ENCODE measurements at places on chromosomes 6 and 20.

DNA sequence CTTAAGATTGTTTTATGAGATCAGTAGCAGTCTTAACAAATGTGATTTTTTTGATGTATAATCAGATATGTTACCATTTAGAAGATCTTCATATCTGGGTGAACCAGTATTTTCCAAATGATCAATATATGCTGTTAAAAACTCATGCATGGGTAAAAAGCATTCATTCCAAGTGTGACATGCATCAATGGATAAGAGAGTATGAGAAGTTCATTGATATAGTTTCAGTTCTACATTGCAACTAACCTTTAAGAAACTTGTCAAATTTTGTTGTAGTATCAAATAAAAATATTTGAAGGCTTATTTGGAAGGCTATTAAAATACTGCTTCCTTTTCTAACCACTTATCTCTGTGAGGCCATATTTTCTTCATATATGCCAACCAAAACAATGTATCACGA lies 117.7 kb downstream of the FIG4 start:
- DNase-seq: no peak

DNA sequence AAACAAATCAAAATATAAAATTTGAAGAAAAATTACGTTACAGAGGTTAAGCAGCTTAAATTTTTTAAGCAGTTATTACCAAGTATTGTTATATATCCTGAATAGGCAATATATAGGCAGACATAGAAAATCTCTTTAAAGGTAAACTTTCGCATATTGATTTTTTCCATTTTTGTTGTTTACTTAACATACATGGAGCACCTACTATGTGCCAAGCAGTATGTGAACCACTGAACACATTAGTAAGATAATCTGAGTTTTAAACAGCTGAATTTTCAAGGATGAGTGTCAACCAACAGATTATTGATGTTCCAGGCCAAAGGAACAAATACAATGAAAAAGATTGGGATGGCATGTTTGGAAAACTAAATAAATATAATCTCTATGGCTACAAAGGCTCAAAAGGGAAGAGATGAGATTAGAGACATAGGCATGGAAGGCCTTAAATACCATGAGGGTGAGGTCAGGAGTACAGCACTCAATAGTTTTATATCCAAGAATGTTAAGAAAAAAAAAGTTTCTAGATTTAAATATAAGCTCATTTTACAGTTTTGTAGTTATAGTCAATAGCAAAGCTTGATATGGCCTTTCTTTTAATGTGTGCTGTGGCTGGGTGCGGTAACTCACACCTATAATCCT lies 277.5 kb downstream of the PTPRK start:
- no peak for DNase-seq

- no peak for DNase-seq
Measured at GRCh38 chr20:49320460-49320859, 42.6 kb upstream of the ZNFX1 start.

DNA sequence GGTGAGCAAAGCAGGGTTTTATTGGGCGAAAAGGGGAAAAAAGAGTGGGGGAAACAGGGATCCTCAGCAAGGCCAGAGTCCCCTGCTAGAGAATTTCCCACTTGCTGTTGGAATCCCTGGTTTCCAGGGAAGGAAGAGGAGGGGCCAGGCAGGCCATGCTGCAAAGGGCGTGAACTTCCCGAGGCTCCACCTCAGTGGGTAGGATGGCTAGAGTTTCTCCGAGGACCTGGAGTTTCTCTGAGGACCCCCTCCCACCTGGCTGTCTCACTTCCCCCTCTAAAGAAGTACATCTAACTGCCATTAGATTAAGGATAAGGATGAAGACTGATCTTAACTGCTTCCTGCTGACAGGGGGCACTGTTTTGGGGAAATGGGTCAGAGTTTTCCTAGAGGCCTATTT lies 1239.3 kb upstream of the GJE1 start:
- DNase-seq: no peak

DNA sequence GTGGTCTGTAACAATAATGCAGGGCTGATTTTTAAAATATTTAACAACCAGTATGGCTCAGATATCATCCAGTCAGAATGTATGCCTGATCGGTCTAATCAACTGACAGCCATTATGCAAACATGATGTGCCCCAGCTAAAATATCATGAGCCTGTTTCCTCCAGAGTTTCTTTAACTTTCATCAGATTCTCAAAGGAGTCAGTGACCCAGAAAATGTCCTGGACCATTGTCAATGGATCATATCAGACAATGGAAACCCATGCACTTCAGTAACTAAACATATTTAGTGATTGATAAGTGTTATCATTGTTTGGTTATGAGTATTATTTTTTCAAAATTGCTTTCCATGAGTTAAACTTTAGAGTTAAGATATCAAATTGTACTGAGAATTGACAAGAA lies 173.5 kb downstream of the LMBRD1 start:
- DNase-seq: no peak

DNA sequence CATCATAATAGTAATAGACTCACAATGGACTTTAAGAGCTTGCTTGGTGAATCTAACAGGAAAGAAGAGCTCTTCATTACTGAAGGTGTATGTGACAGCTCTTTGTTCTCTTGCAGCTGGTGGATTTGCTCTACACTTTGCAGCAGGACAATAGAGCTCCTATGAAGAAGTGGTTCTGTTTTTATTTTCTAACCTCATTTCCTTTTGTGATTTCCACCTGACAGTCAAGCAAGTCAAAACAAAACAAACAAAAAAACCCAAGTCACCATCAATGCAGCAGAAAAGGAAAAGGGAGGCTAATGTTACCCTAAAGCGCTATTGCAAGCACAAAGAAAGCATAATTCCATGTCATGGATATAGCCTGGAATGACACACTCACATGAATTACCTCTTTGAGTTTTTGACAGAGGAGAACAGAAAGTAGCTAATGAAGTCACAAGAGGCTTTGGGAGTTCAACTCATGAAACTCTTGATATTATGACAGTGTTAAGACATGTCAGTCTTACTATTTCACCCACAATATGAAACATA lies 1188.1 kb downstream of the EPHA7 start:
- DNase-seq: no peak

DNA sequence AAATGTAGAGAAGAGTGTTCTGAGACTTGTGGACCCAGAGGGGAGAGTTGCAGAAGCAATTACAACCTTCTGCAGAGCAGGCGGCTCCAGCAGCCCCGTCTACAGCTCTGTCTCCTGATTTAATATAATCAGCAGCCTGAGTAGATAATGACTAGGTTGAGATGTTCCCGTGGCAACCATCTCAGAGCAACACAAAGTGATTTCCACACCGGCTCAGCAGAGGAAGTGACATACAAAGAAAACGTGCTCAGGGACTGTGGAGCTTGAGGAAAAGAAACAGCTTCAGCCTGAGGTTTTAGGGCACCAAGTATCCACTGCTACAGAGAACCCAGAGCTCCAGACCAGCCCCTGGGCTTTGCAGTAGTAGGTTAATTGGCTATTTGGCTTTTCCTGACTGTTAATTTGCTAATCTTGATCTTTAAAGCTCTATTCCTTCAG lies 136.4 kb downstream of the MTFR2 start:
- DNase-seq: no peak

DNA sequence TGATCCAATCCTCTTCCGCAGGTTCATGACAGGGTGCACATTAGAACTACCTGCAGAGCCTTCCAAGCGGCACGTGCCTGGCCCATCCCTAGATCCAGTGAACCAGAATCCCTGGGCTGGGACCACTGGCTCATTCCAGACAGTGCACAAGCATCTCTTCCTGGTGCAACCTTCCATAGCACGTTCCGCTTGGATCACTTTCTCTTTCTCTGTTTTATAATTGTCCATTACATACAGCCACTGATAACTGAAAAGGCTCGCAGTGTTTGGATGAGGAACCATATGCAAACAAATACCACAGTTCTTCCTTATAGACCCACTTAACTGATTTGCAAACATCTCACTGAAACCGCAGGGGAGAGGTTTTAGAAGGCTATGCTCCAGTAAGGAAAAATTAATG lies 59.6 kb upstream of the DDR1 start:
- DNase-seq: no peak

DNA sequence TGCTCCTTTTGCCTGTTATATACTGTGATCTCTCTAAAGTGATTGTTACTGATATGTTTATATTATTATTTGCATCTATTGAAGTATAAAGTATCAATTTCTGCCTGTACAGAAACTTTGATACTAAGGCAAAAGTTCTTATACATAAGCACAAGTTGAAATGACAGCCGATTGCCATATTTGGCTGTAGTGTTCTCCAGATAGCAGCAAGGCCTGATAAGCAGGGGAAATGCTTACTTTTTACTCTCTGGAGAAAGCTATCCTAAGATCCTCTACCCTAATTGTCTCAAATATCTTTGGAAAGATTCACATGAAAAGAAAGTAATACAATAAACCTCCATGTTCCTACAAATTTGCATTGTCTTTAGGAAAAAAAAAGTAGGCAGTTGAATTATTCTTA lies 31.4 kb downstream of the SENP6 start:
- no peak for DNase-seq

DNA sequence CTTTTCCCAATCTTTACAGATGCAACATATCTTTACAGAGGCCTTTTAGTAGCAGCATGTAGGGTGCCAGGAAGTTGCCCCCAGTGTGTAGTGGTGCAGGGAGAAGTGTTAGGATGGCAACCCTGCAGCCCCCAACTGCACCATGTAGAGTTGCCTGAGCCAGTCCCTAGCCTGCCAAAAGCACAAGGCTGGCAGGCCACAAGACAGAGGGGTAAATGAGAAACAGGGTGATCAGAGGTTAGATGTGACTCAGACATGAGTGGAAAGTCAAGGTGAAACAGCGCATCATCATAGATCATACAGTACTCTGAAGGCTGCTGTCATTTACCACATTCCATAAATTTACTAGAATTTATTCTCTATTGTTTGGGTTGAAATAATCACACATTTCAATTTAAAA lies 467.5 kb downstream of the PRKN start:
- no peak for DNase-seq

GRCh38 chr6:165059032-165059431 lies 250.4 kb downstream of the C6orf118 start:
- DNase-seq: no peak

DNA sequence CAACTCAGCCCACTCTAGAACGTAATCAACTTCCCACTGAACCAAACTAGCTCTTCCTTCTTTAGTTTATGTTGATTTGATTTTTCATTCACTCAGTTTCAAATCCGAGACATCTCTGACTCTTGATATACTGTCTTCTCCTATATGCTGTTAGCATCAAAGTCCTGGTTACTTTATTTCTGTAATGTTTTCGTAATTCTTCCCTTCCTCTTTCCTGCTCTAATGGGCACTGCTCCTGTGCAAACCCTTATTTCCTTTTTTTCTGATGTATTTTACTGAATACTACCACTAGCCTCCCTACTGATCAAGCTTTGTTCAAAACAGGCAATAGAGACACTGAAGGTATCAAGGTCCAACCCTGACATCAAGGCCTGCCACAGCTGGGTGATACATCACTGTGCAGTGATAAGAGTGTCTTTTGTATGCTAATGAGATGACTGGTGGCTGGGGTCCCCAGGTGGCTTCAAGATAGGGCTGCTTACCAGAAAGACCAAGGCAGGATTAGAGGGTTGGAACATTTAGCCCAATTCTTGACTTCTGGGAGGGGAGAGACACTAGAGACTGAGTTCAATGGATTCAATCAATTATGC lies 95.2 kb downstream of the KIF13A start:
- no peak for DNase-seq

DNA sequence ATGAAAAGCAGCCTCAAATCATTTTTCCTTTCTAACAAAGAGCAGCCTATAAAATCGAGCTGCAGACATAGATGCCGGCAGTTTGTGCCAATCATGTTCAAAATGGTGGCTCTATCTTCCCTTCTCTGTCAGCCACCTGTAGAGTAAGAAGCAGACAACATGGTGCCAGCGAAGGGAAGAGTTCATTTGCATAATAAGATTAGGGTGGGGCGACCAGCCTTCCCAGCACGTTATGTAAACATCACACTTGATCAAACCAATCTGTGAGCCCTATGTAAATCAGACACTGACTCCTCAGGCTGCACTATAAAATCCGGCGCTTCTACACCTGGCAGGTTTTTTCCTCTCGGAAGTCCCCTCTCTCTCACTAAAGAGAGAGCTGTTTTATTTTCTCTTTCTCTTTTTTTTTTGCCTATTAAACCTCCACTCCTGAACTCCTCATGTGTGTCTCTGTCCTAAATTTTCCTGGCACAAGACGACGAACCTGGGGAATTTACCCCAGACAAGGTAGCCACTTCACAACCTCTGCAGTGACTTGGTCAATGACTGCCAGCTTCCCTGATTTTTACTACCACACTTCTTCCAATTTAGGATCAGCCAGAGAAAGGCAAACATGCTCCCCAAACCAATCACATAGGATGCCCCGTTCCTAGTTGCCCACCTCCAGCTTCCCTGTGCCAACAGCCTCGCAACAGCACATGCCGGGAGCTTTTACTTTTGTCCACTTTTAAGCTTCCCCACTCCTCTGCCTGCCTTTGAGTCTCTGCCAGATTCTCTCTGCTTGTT lies 12.9 kb downstream of the TPMT start:
- DNase-seq: no peak

DNA sequence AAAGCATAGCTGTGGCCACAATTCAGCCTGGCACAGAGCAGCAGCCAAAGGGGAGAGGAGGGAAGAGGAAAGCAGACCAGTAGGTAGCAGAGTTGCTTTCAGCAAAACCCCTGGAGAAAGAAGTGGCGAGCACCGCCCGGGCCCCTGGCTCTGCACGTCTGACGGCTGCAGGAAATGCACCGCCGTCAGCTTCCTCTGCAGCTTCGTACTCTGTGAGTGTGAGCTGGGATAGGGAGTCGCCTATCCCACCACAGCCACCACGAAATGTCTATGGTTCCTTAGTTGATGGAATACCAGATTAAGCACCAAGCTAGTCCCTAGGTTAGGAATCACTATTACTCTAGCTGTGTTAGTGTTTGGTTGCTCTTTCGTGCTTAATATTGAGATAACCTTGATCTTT lies 79.9 kb upstream of the NAA20 start:
- no peak for DNase-seq

DNA sequence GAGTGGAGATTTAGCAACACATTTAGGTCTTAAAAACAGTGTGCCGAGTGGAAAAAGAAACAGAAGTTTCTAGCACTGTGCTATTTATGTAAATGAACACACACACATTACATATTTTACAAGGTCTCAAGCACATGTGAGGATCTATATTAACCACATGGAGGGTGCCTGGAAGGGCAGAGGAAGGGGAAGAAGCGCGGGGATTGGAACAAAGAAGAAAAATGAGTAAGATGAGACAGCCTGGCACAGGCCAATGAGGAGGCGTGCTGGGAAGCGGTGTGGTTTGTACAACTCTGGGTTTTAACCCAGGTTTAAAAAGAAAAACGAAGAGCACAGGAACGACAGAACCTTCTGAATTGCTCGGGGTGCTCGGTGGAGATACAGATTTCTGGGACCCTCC lies 5.7 kb downstream of the KCNG1 start:
- no peak for DNase-seq

GRCh38 chr6:84390334-84390733 lies 162.9 kb upstream of the CEP162 start:
- no peak for DNase-seq

DNA sequence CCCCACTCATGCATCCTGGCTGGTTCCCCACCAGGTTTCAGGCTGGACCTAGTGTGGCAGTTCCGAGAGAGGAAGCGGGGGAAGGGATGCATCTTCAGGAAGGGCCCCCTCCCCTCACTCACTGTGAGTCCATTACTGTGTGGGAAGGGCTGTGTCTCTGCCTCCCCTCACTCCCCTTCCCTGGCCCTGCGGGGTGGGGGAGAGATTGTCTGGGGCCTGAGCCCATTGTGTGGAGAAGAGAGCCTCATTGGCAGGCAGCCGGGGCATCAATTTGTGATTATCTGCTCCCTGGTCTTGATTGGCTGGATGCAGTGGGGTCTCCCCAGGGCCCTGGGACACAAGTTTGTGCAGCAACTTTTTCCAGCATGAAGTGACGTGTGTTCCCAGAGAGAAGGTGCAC lies 4.1 kb upstream of the MYT1 start:
- DNase-seq: no peak

All from hypothalamus (tissue), 51 donors.